Mesothelial cell of epicardium (in vitro differentiated cells): ENCODE measurements at places on chromosomes 16 and 17. TPM values are rescaled to one million over a fixed set of nuclear protein-coding genes. Genes with fewer than 3 reads are reported as not detected.

- peak overlapping the region; percentile 44 for H3K4me3 ChIP-seq
- no peak for DNase-seq
- H3K36me3 ChIP-seq: peaks cover 28% of the 10 kb centered on the region
- H3K4me1 ChIP-seq: peaks cover 25% of the 10 kb centered on the region
Observed at GRCh38 chr17:4261452-4261851, 2.3 kb downstream of the ANKFY1 start.

GRCh38 chr17:8477171-8477570 lies 41.5 kb downstream of the NDEL1 start:
- no peak overlapping the region for H3K4me3 ChIP-seq
- H3K27ac ChIP-seq: no peak overlapping the region
- H3K36me3 ChIP-seq: peaks cover 53% of the 10 kb centered on the region
- H3K27me3 ChIP-seq: no peaks in the 10 kb centered on the region

DNA sequence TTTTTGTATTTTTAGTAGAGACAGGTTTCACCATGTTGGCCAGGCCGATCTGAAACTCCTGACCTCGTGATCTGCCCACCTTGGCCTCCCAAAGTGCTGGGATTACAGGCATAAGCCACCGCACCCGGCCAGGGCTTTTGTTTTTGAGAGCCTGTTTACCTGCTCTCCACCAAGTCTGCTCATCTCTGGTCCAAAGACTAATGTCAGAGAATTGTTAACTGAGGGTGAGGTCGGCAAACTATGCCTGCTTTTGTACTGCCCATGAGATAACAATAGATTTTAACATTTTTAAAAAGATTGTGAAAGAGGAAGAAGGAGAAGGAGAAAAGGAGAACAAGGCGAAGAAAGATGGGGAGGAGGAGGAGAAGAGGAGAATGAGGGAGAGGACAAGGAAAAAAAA lies 26.0 kb downstream of the TMEM238L start:
- no peak overlapping the region for H3K27ac ChIP-seq
- H3K4me1 ChIP-seq: peaks cover 6% of the 10 kb centered on the region
- no peak for DNase-seq
- H3K27me3 ChIP-seq: peaks cover 5% of the 10 kb centered on the region

Gene DOC2A
- total RNA-seq: 5.3 to 6.4 TPM (median 5.7 TPM) in 3 replicates

Gene EVPLL
- not detected in 3 replicates for total RNA-seq

Gene RAB26
- total RNA-seq: 1.1 to 1.5 TPM (median 1.3 TPM) in 3 replicates
